NT2/D1 (cell line): ENCODE measurements at places on chromosomes 13 and 19.
A peak's percentile ranks its signal among the peaks of the same experiment; 100 is the strongest.

GRCh38 chr13:21901336-21901735 lies 230.5 kb downstream of the FGF9 start:
- DNase-seq = no peak

GRCh38 chr19:45919678-45920077 lies 5.1 kb upstream of the NANOS2 start:
- no peak for DNase-seq

DNA sequence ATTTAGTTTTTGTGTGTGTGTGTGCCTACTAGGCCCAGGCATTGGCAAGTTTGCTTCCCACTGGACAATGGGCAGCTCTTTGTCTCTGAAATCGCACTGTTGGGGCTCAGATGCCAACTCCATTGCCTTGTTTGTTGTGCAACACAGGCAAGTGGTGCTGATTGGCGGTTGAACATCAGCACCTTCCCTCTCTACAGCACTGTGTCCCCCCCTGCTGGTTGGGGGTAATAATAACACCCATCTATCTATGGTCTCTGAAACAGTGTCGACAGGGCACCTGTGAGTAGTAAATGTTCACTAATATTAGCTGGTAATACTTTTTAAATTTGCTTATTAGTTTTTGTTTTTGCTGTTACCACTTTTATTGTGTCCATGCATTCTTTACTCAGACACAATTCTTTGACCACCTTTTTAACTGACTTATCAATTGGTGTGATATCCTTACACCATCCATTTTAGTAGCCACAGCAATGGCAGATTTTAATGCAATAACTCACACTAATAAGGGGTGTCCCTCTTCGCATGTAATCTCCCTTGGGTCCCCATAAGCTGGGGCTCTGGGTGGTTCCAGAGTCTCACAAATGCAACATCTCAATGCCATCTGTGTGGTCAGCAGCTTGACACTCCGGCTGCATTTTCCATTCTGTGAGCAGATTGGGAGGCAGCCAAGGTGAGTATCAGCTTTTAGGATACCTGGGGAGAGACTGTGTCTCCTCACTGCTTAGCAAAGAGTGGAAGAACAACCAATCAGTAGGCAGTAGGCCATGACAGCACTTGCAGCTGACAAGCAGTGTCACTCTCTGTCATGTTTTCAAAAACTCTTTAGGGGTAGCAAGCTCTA lies 47.7 kb upstream of the UQCRFS1 start:
- DNase-seq = peak; percentile 63

GRCh38 chr13:110712081-110712848 lies 1.2 kb upstream of the ING1 start:
- peak; percentile 82 for DNase-seq

GRCh38 chr19:6047741-6048251 lies 62.5 kb downstream of the RFX2 start:
- DNase-seq = peak; percentile 36

DNA sequence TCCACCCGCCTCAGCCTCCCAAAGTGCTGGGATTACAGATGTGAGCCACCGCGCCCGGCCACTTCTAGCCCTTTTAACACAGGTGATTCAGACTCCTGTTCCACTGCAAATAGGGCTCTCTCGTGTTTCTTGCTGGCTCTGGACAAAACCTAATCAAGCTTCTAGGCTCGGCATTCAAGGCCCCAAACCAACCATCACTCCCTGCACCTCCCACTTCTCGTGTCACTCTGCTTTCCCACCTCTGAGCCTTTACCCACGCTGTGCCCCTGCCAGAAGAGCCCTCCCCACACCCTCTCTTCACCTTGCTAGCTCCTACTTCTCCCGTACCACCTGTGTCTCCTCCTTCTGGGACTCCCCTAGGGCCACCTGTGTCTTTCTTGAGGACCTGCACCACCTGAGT lies 19.8 kb downstream of the KANK2 start:
- no peak for DNase-seq

DNA sequence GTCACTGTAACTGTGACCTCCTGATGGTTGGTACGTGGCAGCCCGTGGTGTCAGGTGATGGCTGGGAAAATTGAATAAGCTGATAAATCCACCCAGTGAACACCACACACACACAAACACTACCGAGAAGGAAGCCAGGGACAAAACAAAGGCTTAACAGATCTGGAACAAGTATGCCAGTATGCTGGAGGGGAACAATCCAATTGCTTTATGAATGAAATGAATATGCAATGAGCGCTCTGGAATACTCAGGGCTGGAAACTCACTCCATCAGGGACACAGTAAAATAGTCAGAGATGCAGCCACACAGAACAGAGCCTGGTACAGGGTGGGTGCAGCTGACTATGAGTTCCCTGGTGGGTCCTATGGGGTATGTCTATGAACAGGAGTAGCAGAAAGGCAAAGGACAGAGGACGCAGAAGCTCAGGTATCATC lies 16.7 kb downstream of the TMTC4 start:
- DNase-seq = no peak

DNA sequence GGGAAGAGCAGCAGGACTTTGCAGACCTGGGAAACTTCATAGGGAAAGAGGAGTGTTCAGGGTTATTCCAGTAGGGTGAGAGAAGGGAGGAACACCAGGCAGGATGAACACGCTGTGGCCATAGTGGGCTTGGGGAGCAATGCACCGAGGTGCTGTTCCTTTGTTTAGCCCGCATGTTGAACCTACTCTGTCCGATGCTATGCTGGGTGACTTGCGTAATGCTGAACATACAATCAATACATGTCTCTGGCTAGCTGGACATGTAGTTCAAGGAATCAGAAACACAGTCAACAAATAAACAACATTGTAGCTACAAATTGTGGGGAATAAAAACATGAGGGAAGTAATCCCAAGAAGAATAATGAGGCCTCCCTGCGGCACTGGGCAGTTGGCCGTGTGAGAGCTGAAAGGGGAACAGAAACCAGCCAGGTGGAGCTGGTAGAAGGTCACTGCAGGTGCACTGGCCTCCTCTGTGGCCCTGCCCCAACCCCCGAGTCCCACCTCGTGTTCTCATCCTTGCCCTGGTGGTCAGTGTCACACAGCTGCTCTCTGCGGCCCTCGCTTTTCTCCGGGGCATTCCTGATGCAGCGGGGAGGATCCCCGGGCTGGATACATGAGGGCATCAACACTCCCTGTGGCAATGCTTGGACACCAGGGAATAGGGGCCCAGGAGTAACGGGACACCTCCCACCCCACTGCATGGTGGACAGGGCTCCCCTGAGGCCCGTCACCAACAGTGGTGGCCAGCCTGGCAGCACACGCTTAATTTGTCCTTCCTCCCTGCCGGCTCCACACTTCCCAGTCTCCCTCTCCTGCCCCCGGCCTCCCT lies 36.9 kb upstream of the TUBGCP3 start:
- DNase-seq = no peak

DNA sequence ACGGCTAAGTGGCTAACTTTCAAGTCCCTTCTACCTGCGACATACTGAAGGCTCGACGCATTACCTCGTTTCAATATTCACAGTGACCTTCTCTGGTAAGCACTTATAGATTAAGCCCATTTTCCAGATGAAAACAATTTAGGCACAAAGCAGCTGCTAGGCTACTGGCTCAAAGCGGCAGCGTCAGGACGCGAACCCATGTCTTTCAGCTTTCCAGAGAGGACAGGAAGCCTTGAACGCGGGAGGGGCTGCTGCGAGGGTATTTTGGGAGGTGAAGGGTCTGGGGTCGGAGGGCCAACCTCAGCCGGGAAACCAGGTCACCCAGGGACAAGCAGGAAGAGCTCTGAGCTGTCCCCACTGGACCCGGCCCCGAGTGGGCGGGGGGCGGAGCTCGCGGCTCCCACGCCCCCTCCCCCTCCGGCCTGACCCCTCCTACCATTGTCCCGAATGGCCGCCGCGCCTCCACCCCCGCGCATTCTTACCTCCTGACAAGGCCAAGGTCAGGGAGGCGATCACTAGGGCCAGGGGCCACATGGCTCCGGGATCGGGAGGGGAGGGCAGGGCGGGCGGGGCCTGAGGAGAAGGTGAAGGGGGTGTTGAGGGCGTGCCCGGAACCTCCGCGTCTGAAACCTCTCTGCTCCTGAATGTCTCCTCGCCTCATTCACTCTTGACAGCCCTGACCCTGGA lies at the start of gene KLK13:
TSS of gene KLK13 (minus strand) at position 559 of the 687 bp plus-strand sequence. CDS start at position 534, 25 bp downstream.
- peak; percentile 35 for DNase-seq

GRCh38 chr13:110680852-110681251 lies 25.1 kb downstream of the CARS2 start:
- peak; percentile 27 for DNase-seq

DNA sequence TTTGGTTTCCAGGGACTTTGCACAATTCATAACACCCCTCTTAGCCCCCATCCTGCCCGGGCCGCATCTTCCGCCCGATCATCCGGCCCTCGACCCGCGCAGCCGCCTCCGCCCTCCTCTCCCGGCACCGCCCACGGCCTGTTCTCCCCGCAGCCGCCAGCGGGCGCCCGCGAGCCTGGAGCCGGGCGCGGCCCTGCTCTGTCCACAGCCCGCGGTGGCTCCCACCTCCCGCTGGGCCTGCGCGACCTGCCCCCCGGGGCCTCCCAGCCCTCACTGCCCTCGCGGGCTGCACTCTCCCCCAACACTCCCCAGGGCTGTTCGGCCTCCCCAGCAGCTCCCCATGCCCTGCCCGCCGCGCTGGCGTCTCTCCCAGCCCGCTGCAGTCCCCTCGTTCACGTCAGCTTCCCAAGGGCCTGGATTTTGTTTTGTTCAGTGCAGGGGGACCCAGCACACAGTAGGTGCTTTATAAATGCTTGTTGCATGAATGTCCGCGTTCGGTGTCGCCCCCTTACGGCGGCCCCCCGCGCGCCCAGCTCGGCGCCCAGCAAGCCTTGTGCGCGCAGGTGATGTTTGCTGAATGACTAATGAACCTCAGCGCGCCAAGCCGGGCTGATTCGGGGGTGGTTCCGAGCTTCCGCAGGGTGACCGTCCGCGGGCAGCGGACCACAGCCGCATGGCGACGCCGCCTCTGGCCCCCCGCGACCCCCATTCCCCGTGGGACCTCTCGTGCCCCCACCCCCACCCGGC lies 4.6 kb upstream of the APC2 start:
- no peak for DNase-seq

- no peak for DNase-seq
Measured at GRCh38 chr13:46121597-46122163, 16.8 kb upstream of the CPB2 start.

- no peak for DNase-seq
Measured at GRCh38 chr13:72194523-72194922, 327.5 kb upstream of the DACH1 start.

- no peak for DNase-seq
Measured at GRCh38 chr19:52722062-52723003, 12.5 kb downstream of the ZNF611 start.

DNA sequence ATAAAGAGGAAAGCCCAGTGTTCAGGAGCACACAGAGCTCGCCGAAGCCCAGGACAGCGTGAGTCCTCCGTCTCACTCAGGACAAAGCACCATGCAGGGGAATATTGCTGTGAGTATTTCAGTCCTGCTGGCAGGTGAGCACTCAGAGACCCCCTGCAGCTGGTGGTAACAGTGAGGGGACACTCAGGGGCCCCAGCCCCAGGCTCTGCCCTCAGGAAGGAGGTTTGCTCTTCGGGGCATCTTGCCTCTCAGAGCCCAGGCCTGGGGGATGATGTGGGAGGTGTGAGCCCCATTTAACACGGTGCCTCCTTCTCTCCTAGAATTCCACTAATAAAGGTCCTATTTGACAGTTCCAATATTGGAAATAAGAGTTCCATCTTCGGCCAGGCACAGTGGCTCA lies 14.8 kb downstream of the LILRA1 start:
- no peak for DNase-seq

- no peak for DNase-seq
Measured at GRCh38 chr13:74921326-74921725, 560.6 kb downstream of the TBC1D4 start.

DNA sequence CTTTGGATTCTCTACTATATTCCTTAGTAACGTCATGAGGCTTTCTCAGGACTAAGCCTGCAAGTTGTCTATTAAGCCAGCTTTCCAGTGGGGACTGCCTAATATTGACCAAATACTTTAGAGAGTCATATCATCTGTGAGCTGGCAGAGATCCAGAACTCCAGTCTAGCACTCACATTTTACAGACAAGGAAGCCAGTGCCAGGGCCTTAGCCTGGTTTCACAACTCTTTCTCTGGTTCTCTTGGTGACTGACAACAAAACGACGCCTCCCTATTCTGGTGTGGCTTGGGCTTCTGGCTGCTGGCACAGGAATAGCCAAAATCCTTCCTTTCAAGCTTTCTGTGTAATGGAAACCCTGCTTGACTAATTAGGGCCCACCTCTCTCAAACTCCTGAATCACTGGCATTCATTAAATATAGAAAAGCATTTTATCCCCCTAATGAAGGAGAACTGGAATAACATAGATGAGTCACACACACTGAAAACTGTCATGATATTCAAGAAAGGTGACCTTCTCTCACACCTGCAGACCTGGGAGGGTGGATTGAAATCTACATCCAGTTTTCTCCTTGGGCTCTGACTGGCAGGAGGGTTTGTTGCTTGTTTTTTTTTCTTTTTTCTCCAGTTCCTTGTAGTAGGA lies 75.2 kb upstream of the UBL3 start:
- no peak for DNase-seq

- no peak for DNase-seq
Measured at GRCh38 chr19:10421240-10422045, 1.1 kb downstream of the PDE4A start.

DNA sequence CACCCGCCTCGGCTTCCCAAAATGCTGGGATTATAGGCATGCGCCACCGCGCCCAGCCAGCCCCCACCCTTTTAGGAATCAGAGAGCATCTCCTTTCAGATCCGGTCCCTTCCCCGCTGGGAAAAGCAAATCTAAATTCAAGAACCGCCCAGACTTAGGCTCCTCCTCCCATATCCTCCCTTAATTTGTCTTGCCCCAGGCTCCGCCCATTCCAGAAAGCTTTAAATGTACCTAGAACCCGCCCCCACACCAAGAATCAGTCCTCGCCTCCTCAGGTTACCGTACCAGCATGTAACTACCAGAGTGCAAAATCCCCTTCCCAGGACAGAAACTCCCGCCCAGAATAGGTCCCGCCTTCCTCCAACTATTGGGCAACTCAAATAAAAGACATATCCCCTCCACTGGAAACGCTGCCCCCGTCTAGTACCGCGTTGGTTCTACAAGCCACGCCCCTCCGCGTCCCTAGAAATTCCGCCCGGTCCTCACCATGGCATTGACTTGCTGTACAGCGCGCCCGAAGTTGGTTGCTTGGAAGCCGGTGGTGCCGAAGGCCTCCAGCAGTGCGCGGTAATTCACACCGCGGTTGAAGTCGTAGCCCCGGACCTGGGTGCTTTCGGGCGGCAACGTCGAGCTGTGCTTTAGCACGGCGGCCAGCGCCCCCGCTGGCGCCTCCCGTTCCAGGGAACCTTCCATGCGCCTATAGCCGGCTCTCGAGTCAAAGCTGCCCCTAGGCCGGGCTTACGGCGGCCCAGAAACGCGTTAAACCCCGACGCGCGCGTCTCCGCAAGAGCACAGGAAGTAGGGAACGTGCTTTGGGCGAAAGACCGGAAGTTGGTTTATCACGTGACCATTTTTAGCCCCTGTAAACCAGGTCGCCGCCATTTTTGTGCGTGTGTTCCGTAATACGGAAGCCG lies at the start of gene DHPS:
TSS of gene DHPS (minus strand) at position 807 of the 914 bp plus-strand sequence. CDS start at position 693, 114 bp downstream.
- DNase-seq = peak; percentile 98

DNA sequence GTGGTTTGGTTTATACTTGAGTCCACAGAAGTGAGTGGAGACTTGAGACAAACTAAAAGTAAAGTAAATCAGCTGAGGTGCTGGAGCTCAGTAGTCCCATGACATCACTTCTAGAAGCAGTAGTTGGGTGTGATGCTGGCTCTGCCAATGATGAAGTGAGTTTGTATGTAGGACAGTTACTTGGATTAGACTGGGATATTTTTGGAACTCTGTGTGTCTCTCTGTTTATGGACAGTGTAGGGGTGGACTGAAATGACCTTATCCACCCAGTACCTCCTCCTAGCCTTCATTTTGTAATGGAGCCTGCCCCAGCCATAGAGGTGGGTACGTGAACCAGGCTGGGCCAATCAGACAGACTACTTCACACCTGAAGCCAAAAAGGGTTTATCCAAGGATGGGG lies 52.2 kb downstream of the POLR1D start:
- DNase-seq = no peak
